Tibial artery (tissue), 4 donors: ENCODE measurements at places on chromosomes 11 and 22.
A peak's percentile ranks its signal among the peaks of the same experiment; 100 is the strongest.

DNA sequence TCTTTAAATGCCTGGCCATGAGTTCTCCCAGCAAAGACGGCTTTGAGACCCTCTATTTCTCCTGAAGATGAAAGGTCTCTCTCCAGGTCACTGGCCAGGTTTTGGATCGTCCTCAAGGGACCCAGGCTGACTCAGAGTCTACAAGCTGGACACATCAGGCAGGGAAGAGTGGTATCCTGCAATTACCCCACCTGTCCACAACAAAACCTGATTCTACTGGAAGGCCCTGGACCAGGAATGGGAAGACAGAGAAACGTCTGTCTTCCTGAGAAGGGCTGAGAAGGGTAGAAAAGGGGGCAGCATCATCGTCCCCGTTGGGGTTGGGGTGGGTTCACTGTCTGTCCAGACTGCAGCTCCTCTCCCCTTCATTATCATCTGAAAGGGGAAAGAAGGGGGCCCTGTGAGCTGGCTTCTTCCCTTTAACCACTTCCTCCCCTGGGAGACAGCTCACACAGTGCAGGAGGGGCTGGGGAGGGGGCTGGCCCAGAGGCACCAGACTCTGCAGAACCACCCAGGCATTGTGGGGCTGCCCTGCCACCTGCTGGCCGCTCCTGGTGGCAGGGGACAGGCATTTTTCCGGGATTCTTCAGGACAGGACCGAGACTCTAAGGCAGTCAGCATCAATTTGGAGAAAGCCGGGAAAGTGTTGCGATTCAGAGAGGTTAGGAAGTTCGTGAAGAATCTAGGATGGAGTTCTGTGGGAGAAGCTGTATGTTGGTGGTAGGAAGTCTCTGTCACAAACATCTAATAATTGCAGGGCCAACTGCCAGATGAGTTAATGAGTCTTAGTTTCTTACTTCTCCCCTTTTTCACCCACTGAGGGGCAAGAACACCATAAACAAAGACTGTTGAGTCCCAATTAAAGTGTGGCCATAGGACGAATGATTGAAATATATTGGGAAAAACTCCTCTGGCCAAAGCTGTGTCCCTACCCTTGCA lies 57.6 kb downstream of the SYN3 start:
- no peaks in the 10 kb centered on the region for H3K4me1 ChIP-seq
- H3K4me3 ChIP-seq = no peak overlapping the region
- H3K27ac ChIP-seq = no peak overlapping the region
- peak; percentile 57 for DNase-seq
- no peaks in the 10 kb centered on the region for H3K36me3 ChIP-seq

- H3K27me3 ChIP-seq = no peaks in the 10 kb centered on the region
- no peak for DNase-seq
- peak overlapping the region; percentile 8 for H3K27ac ChIP-seq
- H3K4me3 ChIP-seq = no peak overlapping the region
- no peaks in the 10 kb centered on the region for H3K4me1 ChIP-seq
These were observed 7.4 kb downstream of the SMPD1 start for GRCh38 chr11:6397636-6398035.

DNA sequence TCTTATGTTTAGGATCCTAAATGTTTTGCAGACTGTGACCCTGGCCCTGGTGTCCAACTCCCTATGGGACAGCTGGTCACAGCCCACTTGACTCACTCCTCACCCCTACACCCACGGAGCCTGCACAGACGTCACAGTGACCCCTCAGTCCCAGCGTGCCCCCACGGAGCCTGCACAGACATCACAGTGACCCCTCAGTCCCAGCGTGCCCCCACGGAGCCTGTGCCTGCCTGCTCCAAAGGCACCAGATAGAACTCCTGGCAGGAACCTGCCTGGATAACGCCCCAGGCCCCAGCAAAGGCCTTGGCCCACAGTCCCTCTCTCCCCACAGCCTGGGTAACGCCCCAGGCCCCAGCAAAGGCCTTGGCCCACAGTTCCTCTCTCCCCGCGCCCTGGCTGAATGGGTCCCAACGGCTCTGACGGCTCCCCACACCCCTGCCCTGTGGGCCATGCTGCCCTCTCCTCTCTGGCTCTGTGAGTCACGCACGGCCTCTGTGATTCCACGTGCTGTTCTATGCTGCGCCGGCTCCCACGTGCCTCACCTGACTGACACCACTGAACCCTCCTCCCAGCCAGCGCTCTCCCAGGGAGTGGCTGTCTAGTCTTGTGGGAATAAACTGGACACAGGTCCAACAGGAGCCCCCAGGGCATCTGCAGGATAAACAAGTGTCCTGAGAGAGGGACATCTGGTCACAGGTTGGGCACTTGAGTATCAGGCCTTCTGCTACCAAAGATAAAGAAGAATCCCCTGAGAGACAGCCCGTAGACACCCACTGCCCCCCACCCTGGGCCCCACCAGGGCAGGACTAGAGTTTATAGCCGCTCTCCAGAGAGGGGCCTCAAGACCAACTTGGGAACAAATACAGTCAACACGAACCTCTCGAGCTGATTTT lies 250.3 kb downstream of the BRD1 start:
- no peaks in the 10 kb centered on the region for H3K36me3 ChIP-seq
- H3K4me1 ChIP-seq = no peaks in the 10 kb centered on the region
- DNase-seq = peak; percentile 38
- H3K27me3 ChIP-seq = no peaks in the 10 kb centered on the region
- no peak overlapping the region for H3K27ac ChIP-seq

GRCh38 chr11:269146-269890 lies 8.9 kb upstream of the NLRP6 start:
- peaks cover 38% of the 10 kb centered on the region for H3K27me3 ChIP-seq
- H3K4me3 ChIP-seq = no peak overlapping the region
- no peak for DNase-seq

GRCh38 chr22:47238690-47239473 lies 476.4 kb downstream of the TBC1D22A start:
- H3K4me1 ChIP-seq = no peaks in the 10 kb centered on the region
- no peaks in the 10 kb centered on the region for H3K27me3 ChIP-seq
- H3K36me3 ChIP-seq = no peaks in the 10 kb centered on the region
- no peak overlapping the region for H3K27ac ChIP-seq
- DNase-seq = no peak
- H3K4me3 ChIP-seq = no peak overlapping the region

DNA sequence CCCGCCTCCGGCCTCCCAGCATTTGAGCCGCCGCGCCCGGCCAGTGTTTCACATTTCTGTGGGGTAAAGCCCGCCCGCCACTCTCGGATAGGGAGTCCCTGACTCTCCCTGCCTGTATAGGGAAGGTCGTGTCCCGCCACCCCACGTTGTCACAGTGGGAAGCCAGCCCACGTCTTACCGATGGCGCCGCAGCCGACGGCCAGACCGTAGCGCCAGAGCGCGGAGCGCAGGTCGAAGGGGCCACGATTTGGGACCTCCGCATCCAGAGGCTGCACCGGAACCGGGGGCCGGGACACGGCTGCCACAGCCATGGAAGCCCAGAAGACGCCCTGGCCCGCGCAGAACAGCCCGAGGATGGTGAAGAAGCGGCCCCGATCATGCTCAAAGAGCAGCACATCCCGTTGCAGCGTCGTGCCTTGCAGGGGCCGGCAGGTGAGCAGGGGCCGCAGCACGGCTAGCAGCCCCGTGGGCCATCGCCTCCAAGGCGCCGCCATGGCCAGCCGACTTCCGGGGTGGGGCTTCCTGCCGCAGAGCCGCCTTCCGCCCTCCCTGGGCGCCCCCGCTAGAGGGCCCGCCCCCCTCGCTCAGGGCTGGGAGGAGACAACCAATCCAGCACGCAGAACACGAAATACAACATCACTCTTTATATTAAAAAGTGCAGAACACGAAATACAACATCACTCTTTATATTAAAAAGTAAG lies at the start of gene TMEM223:
TSS of gene TMEM223 (minus strand) at position 506 of the 701 bp plus-strand sequence. CDS start at position 494, 12 bp downstream.
- H3K4me3 ChIP-seq = peak within 1 kb of the TSS; percentile 75
- peak; percentile 94 for DNase-seq
- H3K27me3 ChIP-seq = no peaks in the 10 kb centered on the region
- peaks cover 29% of the 10 kb centered on the region for H3K4me1 ChIP-seq

GRCh38 chr11:43947815-43948214 lies 5.4 kb downstream of the C11orf96 start:
- peaks cover 25% of the 10 kb centered on the region for H3K4me1 ChIP-seq
- peaks cover 21% of the 10 kb centered on the region for H3K36me3 ChIP-seq
- H3K4me3 ChIP-seq = no peak overlapping the region

GRCh38 chr22:31300896-31301295 lies 8.6 kb upstream of the PIK3IP1 start:
- no peaks in the 10 kb centered on the region for H3K36me3 ChIP-seq
- no peaks in the 10 kb centered on the region for H3K27me3 ChIP-seq
- no peak overlapping the region for H3K4me3 ChIP-seq
- no peak for DNase-seq
- no peak overlapping the region for H3K27ac ChIP-seq
- peaks cover 1% of the 10 kb centered on the region for H3K4me1 ChIP-seq

DNA sequence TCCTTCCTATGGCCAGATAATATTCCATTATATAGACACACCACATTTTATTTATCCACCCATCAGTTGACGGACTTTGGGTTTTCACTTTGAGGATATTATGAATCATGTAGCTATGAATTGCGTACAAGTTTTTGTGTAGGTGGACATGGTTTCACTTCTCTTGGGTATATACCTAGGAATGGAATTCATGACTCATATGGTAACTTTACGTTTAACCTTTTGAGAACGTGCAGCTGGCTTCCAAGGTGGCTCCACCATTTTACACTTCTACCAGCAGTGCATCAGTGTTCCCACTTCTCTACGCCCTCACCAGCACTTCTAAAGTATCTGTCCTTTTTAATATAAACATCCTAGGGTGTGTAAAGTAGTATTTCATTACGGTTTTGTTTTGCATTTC lies 112.0 kb downstream of the PLEKHA7 start:
- no peaks in the 10 kb centered on the region for H3K36me3 ChIP-seq
- DNase-seq = no peak
- H3K4me1 ChIP-seq = peaks cover 7% of the 10 kb centered on the region
- no peaks in the 10 kb centered on the region for H3K27me3 ChIP-seq
